ENCODE measurements at places on chromosomes 7 and 10.

- DNase-seq, result no peak
Observed at GRCh38 chr10:126843299-126843934, 61.8 kb upstream of the DOCK1 start.

- DNase-seq, result no peak
Observed at GRCh38 chr7:24406789-24407299, 122.9 kb downstream of the NPY start.

DNA sequence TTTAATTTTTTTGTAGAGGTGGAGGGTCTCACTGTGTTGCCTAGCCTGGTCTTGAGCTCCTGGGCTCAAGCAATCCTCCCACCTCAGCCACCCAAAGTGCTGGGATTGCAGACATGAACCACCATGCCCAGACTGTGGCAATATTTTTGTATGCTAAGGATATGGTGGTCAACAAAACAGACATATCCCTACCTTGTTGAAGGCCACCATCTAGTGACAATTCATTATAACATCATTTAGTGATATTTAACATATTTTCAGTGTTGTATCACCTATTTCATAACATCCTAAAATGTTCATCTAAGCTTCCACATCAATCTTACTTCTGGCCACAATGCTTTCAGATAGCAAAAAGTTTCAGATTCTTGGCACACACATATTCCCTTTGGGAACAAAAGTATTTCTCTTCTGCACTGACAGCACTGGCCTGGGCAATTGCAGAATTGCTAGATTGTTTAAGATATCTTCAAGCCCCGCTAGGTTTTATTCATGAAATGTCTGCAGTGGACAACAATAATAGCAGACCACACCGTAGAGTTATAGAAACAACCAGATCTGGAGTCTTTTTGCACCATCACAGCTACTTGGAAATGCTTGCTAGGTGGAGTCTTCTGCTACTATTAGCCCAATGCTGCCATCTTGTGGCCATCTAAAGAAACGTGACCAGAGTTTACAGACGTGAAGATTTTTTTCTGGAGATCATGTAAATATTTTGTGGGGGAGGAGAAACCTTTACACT is 58.4 kb downstream of the DNAJC12 start:
- DNase-seq, result peak; percentile 26

DNA sequence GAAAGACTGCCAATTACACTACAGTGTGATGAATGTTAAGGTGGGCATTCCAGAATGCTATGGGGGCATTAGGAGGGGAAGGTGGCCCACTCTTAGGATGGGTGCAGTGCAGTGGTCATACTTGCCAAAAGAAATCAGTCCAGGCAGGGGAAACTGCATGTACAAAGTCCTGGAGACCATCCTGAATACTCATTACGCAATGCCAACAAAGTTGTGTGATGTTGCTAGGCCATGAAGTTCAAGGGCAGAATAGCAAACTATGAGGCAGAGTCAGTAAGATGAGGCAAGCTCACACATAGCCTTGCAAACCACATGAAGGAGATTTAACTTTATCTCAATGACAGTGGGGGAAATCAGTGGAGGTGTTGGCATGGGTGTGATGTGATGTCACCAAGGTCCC is 49.8 kb upstream of the SLC35B4 start:
- no peak for DNase-seq

GRCh38 chr7:100167912-100168323 is 499 bp downstream of the GAL3ST4 start:
- DNase-seq, result no peak

DNA sequence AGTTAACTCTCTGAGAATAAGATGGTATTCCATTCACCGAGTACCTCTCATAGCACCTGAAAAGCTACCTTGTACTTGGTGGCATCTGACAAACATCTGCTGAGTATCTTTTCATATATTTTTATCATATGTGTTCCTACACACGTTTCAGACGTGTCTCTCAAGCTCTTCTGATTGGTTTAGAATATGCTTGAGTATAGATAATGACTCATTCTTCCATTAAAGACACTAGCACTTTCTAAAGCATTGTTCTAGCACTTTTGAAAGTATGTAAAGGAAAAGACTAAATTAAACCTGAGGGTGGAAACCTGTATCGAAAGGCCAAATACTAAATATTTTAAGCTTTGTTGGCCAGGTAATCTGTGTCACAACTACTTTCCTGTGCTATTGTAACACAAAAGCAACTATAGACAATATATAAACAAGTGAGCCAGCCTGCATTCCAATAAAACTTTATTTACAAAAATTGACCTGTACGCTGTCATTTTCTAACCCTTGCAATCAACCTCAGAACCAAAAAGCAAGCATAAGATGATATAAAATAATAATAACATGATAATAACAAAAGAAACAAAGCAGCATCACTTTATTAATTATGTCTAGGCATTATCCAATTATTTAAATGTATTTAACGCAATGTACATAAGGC is 95.3 kb downstream of the DGKI start:
- no peak for DNase-seq

- no peak for DNase-seq
Observed at GRCh38 chr10:86775870-86776180, 19.4 kb downstream of the BMPR1A start.

- DNase-seq, result no peak
Observed at GRCh38 chr7:129228633-129229032, 3.8 kb downstream of the AHCYL2 start.

- no peak for DNase-seq
Observed at GRCh38 chr10:84743483-84743882, 415.1 kb downstream of the CCSER2 start.

- DNase-seq, result peak; percentile 40
Observed at GRCh38 chr10:71608819-71609768, 110.5 kb downstream of the C10orf105 start.

DNA sequence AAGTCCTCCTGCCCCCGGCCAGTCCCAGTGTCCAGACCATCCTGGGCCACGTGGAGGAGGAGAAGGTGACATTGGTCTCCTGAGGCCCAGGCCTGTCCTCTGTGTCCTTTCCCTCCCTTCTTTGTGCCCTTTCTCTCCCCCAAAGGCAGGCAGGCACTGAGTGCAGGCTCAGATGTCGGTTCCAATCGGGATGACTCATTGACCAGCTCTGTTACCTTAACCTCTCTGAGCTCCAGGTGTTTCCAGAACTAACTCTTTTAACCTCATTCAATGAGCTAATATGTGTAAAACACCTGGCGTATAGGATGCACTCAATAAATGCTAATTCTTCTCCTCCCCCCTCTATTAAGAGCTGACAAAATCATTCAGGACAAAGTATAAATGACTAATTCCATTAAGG is 25.7 kb downstream of the MACROH2A2 start:
- DNase-seq, result no peak

DNA sequence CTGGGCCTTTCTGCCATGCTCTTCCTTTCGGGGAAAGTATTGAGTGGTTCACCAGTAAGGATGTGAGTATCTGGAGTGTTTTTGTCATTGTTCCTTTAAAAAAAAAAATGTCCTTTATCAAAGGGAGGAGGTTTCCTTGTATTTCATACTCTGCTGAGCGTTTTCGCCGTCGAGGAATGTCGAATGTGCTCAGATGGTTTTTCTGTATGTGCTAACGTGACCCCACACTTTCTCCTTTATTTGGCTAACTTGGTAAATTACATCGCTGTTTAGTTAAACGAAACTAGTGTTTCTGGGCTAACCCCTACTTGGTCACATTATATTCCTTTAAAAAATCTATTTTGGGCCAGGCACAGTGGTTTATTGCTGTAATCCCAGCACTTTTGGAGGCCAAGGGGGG is 45.9 kb downstream of the INPP5A start:
- no peak for DNase-seq

DNA sequence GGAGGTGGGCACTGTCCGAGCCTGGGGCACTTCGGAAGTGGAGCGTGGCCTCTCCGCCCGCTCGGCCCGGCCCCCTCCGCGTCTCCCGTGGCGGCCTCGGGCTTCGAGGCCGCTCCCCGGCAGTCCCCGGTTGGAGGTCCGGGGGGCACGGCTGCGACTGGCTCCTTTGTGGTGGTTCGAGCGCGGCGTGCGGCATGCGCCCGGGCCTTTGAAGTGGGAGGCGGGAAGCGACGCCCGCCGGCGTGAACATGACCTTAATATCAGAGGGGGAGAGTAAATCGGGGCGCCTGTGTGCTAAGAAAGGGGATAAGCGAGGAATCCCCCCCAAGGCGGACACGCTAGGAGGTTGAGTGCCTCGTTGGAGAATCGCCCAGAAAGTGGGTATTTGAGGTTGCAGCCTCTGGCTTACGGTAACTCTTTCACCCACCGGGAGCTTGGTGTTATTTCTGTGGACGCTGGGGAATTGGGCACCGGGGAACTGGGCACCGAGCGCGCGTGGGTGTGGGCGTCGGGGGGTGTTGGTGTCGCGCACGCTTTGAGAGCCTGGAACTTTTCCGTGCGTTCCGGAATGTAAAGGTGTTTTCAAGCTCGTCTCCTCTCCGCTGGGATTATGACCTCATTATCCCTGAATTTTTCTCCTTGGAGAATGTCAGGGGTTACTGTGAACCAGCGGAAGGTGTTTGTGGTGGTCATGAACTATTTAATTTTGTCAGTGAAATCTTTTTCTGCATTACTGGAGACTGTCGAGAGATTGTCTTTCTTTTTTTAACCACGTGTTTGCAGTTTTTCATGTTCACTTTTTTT is 660 bp downstream of the SUV39H2 start:
- DNase-seq, result peak; percentile 17

- no peak for DNase-seq
Observed at GRCh38 chr7:27961255-27961654, 219.3 kb downstream of the JAZF1 start.

- DNase-seq, result no peak
Observed at GRCh38 chr10:110802551-110803238, 69.0 kb upstream of the PDCD4 start.

DNA sequence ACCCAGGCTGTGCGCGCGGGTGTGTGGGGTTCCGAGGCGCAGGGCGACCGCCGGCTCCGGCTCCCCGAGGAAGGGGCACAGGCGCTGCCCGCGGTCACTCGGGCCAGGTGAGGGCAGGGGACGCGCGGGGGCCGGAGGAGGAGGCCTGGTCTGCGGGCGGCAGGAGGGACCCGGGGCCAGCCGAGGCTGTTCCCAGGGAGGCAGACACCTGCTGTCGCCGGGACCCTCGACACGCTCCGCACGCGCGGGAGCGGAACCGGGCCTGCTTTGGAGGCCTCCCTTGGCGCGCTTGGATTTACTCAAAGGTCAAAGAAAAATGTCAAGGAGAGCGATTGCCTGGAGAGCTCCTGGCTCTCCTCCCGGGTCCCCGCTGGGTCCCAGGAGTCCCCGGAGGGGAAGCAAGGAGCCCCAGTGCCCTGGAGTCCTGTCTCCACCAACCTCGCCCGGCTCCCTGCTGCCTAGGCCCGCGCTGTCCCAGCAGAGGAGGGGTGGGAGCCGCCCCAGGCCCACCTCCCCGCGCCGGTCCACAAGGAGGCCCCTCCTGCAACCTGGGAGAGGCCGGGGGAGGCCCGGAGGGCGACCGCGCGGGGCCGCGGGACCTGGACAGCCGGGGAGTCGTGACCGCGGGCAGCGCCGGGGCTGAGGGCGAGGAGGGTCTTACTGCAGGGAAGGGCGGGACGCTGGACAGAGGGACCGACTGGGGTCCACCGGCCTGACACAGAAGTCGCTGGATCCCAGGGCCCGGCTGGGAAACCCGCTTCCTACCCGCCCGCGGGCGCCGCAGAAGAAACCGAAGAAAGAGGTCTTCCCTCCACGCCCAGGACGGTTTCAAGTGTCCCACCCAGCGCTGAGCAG is 348.9 kb downstream of the DNAJB6 start:
- no peak for DNase-seq

GRCh38 chr10:7111561-7111960 is 299.3 kb downstream of the SFMBT2 start:
- DNase-seq, result no peak

- DNase-seq, result no peak
Observed at GRCh38 chr10:69385454-69386350, 31.0 kb downstream of the TACR2 start.

DNA sequence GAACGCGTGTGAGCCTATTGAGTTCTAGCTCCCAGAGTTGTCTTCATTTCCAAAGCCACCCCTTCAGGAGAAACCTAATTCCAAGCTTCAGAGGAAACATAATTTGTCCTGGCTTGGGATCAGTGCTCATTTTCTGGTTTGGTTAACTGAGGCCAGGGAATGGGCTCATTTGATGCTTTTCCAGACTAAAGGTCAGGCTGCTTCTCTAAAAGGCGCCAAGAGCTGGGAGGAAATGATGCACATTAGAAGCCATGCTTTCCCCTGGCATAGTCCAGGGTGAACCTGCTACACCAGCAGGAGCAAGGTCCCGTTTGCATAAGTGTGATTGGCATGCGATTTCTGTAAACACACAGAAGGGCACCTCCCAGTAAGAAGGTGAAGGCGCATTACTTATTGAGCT is 435.0 kb downstream of the GALNT17 start:
- DNase-seq, result no peak

DNA sequence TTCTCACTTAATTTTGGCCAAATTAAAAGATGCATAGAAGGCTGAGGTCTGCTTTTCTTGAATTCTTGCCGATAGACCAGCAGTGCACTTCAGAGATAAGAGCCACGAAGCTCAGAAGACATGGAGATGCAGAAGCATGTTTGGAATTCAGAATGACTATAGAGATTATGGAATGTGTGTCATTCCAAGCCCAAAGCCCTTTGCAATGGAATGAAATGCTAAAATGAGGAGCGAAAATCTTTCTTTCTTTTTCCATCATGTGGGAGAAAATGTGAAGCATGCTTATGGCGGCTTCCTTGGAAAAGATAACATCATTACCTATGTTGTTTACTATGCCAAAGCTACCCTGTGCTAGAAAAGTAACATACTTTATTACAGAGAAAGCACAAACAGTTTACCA is 257.0 kb upstream of the RNF32 start:
- no peak for DNase-seq

DNA sequence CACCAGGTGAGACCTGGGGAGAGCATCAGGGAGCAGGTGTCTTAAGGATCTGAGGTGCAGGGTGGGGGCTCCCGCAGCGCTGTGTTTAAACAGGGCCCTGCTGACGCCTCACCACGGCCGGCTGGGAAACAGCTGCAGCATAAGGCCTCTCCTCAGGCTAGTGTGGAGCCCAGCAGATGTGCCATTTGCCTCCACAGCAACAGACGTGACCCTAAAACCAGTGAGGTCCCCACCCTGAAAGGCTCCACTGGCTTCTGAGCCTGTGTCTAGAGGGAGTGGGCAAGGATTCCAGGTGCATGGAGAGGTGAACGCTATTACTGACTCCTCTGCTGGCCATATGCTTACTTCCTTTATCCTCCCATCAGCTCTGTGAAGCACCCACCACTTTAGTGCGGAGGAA is 47.8 kb downstream of the SYPL1 start:
- DNase-seq, result no peak

GRCh38 chr10:8437896-8438295 is 383.4 kb downstream of the GATA3 start:
- no peak for DNase-seq
